CD4-positive, alpha-beta T cell (primary cell): ENCODE measurements at places on chromosomes 11 and 22.
A peak's percentile ranks its signal among the peaks of the same experiment; 100 is the strongest.

GRCh38 chr11:67351275-67352005 is 1.9 kb downstream of the POLD4 start:
- peak; percentile 73 for DNase-seq

- no peak for DNase-seq
Observed at GRCh38 chr11:114348200-114349191, 51.8 kb downstream of the C11orf71 start.

DNA sequence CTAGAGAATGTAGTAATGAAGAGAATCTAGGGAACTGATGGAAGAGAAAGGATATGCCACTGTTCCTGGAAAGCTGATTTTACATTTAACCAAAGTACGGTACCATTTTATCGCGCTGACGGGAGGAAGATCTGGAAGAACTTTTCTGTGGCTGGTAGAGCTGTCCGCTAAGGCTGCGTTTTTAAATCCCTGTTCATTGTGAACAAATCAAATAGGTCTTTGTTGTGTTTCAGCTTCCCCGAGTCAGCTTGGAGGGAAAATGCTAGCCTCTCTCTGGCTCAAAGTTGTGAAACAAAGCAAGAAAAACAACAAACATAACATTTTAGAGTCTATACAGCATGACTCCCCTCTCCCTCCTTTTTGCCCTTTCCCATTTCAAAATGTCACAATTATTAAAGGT is 34.4 kb downstream of the FBXO7 start:
- DNase-seq: no peak

DNA sequence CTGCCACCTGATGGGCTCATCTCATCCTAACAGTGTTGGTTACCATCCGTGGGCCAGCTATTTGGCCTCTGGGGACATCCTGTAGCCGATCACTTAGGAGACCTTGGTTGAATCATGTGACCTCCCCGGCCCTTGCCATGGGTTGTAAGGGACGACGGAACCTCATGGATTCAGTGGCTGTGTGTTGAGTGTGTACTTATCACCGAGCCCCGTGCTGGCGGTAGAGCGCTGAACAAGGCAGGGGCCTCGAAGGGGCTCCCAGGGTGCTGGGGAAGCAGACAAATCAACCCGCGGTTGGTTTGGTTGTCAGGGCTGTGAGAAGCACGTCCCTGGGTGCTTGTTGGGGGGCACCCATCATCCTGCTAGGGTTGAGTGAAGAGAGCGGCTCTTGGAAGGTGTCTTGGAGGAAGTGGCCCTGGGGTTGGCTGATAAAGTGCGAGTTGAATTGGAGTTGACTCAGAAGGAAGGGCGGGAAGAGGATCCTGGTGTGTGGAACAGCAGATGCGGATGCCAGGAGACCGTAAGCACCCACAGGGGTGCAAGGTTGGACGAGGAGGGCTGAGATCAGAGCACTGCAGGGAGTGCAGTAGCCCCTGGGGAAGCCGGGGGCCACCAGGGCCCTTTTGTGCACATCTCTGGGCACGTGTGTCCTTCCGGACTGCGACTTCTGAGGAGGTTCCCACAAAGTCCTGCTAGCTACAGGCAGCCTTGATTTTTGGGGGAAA is 53.6 kb downstream of the MPPED1 start:
- DNase-seq: no peak

- DNase-seq: no peak
Observed at GRCh38 chr22:26573026-26573662, 16.8 kb downstream of the TPST2 start.

DNA sequence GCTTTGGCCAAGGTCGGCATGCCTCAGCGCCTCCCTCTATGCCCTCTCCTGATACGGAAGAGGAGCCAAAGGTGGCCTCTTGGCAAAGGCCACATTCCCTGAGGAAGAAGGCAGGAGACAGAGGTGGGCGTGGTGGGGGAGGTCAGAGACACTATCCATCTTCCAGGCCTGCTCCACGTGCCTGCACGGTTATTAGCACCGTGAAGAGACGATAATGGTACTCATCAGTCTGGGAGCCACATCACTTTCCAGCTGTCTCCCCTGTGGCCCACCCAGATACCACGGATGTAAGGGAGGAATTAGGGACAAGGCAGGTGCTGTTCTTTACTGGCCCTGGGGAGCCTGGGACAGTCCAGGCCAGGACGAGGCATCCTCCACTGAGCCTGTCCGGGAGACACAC is 354.3 kb downstream of the MN1 start:
- no peak for DNase-seq

- DNase-seq: no peak
Observed at GRCh38 chr22:45491841-45492240, 10.8 kb upstream of the FBLN1 start.

DNA sequence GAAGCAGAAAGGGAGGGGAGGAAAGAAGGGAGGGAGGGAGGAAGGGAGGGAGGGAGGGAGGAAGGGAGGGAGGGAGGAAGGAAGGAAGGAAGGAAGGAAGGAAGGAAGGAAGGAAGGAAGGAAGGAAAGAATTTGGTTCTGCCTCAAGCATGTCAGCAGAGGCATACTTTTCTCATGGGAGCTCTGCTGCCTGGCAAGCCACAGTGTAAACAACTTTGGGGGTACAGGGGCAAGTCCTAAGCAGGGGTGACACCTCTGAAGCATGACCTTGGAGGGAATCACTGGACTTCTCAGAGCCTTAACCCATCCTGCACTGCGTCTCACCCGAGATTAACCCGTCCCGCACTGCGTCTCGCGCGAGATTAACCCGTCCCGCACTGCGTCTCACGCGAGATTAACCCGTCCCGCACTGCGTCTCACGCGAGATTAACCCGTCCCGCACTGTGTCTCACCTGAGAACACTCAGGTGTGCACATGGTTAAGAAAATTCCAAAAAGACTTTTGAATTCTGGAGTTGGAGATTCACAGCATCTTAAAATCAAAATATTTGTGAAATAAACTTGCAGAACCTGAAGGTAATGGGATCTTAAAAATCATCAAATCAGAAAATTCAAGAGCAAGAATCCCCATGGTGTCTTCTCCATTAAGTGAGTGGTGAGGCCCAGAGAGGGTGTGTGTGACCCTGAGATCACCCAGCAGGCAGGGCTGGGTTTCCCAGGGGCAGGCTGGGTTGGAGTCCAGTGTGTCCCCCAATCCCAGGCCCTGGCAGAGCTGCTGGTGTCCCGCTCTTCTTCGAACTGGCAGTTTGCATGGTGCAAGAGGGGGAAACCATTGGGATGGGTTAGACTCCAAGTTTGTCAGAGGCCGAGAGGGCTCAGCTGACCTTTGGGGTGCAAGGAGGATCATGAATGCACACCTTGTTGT is 190.4 kb downstream of the MN1 start:
- no peak for DNase-seq

DNA sequence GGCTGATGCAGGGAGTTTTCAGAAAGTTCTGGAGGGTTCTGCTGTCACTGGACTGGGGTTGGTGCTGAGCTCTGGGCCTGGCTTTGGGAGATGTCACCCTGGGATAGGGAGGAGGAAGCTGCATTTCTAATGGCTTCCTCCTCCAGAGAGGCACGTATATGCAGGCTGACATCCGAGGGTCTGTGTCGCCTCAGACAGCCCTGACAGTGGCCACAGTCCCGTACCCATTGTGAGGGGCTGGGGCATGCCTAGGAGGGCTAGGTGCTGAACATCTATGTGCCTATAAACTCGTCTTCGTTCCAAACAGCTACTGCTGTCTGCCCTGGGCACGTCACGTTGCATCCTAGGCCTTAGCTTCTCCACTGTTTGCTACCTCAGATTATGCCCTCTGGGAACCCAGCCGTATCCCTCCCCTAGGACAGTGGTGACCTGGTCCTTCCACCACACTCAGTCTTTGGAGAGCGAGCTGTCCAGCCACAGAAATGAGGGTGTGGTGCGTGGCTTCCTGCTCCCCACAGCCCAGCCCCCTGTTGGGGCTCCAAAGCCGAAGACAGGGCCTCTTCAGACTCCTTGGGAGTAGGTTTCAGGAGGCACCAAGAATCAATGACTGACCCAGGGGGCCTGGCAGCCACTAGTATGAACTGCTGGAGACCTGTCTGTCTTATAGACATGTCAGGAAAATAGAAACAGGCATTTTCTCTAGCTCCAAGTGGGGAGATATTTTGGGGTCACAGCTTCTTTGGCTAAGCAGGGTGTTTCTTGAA is 26.4 kb downstream of the ADAMTS15 start:
- DNase-seq: no peak

- no peak for DNase-seq
Observed at GRCh38 chr11:81129618-81130017, 1604.0 kb downstream of the FAM181B start.

- DNase-seq: no peak
Observed at GRCh38 chr11:9688716-9689511, 25.0 kb downstream of the SWAP70 start.

DNA sequence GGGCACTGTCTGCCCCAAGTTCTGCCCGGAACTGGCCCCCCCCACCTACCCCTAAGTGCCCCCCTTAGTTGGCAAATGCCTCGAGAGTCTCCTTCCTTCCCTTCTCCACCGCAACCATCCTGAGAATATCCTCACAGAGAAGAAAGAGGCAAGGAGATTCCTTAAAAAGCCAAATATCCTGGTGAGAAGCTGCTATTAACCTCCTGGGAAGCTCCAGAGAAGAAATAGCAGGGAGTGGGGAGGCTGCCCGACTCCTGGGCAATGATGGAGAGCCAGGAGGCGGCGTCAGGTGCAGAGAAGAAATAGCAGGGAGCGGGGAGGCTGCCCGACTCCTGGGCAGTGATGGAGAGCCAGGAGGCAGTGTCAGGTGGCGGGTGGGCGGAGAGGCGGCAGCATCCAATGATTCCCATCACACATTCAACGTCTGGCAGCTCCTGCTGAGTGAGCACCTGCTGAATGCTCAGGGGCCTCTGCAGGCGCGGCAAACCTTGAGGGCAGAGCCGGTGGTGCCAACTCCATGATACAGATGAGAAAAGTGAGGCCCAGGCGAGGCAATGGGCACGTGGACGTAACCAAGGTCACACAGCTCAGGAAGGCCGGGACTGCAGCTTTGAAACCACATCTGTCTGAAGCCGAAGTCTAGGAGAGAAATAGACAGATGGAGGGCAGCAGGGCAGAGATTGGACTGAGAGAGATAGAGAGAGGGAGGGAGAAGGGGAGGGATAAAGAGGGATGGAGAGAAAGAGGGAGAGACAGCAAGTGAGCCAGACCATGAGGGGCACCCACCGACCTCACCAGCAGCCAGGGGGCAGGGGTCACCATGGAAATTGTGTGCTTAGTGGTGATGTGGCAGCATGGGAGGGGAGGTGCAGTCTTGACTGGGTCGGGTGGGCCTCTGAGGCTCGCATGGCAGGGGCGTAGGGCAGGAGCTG is 58.3 kb downstream of the CYTH4 start:
- DNase-seq: no peak

DNA sequence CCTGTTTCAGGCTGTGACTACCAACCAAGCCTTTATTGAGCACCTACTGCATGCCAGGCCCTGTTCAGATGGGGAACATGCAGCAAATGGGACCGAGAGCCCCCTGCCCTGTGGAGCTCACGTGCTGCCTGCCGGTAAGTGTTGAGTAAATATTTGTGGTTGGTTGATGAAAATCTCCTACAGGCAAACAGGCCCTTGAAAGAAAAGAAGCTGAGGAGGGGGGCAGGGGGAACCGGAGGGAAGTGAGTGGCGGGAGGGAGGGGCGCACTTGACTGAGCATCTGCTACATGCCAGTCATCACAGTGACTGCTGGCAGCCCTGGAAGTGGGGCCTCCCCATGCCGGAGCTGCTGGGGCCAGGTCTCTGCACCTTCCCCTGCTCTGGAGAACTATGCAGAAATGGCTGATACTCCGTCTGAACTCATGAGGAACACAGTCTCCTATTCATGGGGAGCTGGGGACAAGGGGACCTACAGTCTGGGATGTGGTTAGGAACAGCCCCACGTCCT is 34.2 kb downstream of the MACROD1 start:
- no peak for DNase-seq

DNA sequence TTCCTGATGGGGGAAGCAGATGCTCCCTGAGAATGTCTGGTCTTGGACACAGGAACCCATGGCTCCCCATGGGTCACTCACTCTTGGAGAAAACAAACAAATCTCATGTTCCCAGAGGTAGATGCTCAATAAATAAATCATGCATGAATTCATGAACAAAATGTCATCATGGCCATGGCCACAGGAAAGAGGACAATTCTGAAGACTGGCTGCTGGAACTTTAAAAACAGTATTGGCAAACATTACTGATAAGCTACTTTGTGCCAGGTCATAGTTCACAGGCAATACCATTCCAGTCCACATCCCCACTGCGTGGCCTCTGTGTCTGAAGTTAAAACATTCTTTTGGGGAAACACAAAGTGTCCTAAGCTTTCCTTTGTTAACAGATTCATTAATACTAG is 9.2 kb upstream of the SMIM35 start:
- no peak for DNase-seq

DNA sequence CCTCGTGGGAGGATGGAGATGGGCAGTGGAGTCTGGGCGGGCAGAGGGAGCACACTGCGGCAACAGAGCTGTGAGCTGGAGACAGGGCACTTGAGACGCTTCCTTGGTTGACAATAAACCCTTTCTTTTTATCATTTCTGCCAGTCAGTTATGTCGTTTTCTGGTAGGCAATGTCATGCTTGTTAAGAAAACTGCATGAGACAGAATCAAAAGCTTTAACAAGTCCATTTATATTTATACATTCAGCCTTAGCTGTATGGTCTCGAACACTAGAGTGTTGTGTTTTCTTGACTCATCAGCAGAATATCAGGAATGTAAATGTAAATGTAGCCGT is 31.9 kb downstream of the PPFIA1 start:
- DNase-seq: no peak

GRCh38 chr11:110858547-110858921 is 146.3 kb upstream of the ARHGAP20 start:
- DNase-seq: no peak

- DNase-seq: peak; percentile 7
Observed at GRCh38 chr11:111602865-111603610, 789 bp downstream of the SIK2 start.

DNA sequence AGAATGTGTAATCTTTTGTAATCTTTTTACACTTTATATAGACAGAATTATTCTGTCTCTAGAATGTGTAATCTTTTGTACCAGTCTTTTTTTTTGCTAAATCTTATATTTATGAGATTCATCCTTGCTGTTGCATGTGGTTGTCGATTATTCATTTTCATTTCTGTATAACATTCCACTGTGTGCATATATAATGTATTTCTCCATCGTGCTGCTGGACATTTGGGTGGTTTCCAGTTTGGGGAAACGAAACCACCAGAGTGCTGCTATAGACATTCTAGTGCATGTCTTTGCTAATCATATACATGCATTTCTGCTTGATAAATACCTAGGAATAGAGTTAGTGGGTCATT is 146.5 kb downstream of the GRIK4 start:
- DNase-seq: no peak

GRCh38 chr11:117817368-117818040 is 7.0 kb downstream of the FXYD2 start:
- DNase-seq: peak; percentile 84
